ENCODE measurements at places on chromosomes 13 and 19.
A peak's percentile ranks its signal among the peaks of the same experiment; 100 is the strongest.

DNA sequence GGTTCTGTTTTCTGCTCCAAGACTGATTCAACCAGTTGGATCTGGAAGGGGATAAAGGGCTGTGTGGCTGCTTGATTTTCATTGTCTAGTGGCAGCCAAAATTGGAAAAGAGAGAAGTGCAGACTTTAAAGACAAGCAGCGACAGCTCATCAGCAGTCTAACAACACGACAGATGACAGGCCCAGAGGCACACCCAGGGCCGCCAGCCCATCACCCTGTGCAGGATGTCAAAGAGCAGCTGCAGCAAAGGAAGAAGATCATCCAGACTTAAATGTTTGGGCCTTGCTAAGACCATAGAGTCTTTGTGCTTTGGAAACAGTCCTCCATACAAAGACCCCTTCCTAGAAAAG lies 421.0 kb upstream of the KLF12 start:
- no peak for DNase-seq

DNA sequence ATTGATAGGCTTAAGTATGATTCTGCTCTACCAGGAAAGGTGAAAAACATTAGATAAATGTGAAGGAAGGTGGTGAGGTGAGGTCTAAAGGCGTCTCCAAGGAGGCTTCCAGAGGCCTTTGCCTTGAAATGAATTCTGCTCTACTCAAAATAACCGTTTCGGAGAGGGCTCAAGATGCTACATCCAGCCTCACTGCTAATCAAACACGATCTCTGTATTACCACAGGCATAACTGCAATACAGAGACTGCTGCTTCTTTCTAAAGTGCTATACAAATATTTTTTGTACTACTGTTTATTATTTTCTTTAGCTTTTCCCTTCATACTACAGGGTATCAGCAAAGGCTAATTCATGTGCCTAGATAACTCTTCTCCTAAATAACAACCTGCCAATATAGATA lies 16.8 kb downstream of the MBNL2 start:
- no peak for DNase-seq

DNA sequence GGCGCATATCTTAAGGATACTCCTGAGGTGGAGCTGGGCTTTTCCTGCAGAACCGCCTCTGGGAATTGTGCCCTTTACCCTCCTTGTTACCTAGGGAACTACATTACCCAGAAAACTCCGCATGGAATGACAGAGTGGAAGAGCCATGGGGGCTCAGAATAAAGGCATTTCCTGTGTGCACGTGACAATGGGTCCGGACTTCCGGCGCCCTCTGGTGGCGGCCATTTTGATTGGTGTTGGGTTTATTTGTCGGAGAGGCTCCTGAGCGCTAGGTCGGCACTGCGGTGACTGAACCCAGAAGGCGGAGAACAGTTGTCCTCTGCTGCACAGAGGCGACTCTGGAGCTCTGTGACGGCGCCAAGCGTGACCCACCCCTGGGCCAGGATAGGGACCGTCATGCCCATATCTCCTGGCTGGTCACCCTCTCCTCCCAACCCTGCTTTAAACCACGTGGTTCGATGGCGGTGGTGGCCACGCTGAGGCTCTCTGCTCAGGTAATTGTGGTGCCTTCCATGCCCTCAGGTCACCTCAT lies at the start of gene ZNF587B:
ZNF587B (plus strand) TSS at position 229 of the 532 bp plus-strand sequence; CDS start at position 459, 230 bp downstream.
- peak; percentile 45 for DNase-seq

DNA sequence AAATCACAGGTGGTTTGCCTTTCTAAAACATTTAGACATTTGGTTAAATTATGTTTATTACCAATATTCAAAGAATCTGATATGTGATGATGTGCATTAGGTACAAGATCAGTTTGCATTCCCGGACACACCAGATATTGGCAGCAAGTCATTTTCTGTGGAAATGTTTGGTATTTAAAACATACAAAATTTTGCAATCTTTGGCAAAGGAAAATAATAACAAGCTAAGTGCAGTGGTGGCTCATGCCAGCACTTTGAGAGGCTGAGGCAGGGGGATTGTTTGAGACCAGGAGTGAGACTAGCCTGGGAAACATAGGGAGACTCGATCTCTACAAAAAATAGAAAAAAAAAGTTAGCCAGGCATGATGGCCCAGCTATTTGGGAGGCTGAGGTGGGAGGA lies 29.1 kb upstream of the TSC22D1 start:
- DNase-seq = no peak

DNA sequence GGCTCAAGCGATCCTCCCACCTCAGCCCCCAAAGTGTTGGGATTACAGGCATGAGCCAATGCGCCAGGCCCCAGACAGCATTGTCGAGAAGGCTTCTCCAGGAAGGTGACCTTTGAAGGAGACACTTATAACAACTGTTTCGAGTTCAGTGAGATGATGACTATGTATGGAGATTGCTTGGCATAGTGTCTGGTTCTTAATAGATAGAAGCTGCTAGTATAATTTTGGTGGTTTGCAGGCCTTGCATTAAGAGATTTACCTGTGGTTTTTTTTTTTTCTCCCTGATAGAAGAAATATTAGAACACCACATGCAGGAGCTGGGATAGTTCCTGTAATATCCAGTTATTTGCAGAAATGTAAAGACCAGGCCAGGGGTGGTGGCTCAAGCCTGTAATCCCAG lies 3.7 kb downstream of the MARCHF2 start:
- DNase-seq = no peak

DNA sequence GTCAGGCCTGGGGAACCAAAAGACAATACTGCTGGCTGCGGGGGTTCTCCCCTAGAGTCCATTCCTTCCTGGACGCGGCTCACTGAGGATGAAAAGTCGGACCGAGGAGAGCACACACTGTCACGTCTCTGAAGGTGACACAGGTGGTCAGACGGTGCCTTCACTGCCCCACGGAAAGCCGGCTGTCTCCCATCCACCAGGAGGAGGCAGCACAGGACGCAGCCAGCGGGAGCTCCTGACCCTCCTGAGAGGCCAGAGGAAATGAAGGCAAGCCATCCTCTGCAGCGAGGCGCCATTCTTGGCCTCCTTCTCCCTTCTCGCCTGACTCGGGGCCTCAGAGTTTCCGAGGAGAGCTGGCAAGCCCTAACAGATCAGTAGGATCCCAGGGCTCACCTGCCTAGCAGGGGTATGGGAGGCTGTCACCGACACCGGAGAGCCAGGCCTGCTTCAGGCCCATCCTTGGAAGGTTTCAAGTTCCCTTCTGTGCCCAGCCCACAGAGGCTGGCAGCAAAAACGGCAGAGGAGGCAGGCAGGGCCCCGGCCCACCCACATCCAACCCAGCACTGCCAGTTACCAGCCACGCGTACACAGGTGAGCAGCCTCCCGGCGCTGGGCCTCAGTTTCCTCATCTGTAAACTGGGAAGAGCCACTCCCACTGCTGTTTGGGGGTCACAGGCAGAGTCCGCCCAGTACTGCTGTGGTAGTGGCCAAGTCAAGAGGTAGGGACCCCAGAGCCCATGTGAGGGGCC lies 4.5 kb downstream of the REXO1 start:
- no peak for DNase-seq

- no peak for DNase-seq
These were observed 105.3 kb downstream of the RGCC start for GRCh38 chr13:41562541-41563178.

GRCh38 chr13:73090116-73090822 lies 31.5 kb downstream of the KLF5 start:
- DNase-seq = peak; percentile 92

GRCh38 chr13:48506092-48506701 lies 26.7 kb downstream of the RCBTB2 start:
- DNase-seq = no peak

- DNase-seq = no peak
These were observed 40.6 kb upstream of the ZNF681 start for GRCh38 chr19:23799321-23799720.

GRCh38 chr13:41976476-41976875 lies 15.6 kb upstream of the VWA8 start:
- no peak for DNase-seq

DNA sequence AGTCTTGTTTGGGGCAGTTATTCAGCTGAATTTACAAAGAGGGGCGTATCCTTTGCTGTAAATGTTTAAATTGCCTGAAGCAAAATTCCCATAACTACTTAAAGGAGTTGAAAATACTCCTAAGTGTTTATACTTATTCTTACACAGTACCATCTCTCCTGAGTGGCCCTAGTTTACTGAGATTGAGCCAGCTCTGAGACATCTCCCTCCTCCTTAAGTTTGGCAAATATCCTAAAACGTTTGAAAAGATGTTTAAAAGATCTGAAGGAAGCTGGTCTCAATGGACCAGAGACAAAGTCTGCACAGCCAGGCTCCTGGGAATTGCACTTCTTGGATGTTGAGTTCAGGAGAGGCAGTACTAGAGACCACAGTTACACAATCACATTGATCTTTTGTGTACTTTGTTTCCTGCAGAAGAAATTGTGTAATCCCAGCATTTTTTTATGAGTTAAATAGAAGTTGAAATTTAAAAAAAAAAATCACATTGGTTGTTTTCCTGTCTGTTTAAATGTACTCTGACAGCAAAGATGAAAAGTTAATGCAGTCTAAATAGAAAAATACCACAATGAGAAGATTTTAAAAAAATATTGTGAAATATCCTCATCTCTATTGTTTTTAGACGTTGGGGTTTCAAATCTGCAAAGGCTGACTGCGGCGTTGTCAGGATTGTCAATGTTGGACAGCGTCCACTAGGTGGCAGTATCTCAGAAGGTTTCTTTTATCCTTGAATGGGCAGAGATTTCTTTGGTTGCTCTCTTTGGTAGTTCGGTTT lies 20.7 kb downstream of the TNFSF11 start:
- DNase-seq = peak; percentile 53

GRCh38 chr13:77898097-77898496 lies 20.5 kb downstream of the EDNRB start:
- DNase-seq = no peak

GRCh38 chr19:19489804-19490204 lies 25.5 kb downstream of the TSSK6 start:
- DNase-seq = no peak

DNA sequence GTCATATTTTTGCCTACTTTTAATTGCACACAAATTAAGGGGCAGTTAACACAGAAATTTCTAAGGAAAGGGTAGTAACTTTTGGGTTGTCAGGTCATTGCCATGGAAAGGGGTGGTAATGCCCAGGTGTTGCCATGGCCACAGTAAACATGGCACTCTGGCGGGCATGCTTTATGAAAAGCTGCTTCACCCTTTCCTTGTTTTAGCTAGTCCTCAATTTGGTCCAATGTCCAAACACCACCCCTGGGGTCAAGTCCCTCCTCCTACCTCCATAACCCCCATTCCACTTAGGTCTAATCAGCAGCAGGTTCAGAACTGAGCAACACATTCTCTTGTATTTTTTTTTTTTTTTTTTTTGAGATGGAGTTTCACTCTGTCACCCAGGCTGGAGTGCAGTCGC lies 6.6 kb downstream of the FFAR2 start:
- DNase-seq = no peak

DNA sequence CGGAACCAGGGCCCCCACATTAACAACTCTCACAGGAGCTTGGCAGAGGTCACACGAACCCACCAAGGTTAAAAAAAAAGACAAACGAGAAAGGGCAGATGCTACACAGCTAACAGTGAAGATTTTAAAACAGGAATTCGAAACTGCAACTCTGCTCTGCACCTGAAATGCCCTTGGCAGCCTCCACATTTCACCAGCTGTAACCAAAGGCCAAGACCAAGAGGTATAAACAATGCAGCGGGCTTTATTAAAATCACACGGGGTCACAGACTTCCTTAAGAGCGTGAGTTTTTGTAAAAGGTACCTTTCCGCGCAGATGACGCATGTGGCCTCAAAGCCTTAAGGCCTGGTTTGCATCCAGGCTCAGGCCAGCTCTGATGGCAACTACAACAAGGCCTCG lies 88.2 kb downstream of the STK24 start:
- DNase-seq = no peak

DNA sequence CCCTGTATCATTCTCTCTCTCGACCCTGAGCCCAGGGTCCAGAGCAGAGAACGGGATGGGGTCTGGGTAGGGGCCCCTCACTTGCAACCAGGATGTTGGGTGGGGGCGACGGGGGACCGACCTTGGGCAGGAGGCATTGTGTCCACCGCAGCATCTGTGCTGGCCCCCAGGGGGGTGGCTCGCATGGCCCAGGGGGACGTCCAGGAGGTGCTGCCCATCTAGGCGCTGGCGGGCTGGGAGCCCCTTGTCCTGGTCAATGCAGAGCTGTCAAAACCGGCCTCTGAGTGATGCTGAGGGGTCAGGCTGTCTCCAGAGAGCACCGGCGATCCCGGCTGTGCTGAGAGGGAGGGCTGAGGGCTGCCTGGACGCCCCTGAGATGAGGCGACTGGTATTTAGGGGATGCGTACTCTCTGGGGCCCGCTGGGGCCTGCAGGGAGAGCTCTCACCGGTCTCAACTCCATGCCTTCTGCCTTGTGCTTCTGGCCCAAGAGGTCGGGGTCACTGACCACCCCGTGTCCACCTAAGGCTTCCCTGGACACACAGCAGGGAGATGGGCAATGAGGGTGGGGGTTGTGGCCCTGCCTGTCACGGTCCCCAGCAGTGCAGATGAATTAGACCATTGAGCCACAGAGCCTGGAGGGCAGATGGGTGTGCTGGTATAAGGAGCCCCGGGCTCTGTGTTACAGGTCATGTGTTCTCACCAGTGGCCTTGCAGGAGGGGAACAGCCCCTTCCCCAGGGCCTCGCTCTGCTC lies 8.6 kb downstream of the RPS9 start:
- peak; percentile 41 for DNase-seq

DNA sequence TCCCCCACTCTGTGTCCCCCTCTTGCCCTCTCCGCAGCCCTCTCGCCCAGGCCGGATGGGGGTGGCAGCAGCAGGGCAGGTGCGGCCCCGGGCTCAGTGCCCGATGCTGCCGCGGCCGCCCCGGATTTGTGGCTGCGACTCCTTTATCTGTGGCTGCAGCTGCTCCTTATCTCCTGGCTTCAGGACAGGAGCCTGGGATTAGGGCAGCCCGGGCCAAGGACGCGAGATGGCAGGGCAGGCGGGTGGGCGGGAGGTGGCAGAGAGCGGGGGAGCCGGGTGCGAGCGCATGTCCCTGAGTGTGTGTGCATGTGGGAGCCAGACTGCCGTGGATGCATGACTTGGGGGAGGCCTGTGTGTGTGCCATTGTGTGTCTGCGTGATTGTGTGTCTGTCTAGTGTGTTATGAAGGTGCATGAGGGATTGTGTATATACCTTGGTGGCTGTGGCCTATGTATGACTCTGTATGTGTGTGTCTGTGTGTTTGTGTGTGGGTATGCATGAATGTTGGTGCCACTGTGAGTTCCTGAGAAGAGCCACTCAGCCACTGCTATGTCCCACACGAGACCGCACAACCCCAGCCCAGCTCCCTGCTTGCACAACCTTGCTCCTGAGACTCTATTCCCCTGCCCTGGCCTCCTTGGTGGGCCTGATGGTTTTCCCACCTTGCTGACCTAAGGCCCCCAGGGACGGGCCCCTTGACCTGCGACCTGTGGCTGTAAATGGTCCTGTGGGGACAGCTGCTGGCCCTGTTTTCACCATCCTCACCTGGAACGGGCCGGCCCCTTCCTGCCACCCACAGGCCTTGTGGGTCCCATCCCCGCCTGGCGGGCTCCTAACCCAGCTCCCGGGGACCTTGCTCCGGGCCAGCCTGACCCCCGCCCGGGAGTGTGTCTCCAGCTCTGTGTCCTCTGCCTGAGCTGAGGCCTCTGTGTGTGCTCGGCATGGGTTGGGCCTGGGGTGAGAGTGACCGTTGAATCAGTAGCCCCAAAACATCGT lies 5.3 kb upstream of the NRTN start:
- DNase-seq = no peak

- no peak for DNase-seq
These were observed at the start of gene MEIS3 for GRCh38 chr19:47419030-47419783. TSS of gene MEIS3 (minus strand) at chr19:47419527. CDS start at chr19:47419081, 446 bp downstream.

GRCh38 chr13:24083722-24084421 lies 76.6 kb upstream of the SPATA13 start:
- DNase-seq = no peak
